ENCODE measurements at places on chromosomes 1 and 21.

DNA sequence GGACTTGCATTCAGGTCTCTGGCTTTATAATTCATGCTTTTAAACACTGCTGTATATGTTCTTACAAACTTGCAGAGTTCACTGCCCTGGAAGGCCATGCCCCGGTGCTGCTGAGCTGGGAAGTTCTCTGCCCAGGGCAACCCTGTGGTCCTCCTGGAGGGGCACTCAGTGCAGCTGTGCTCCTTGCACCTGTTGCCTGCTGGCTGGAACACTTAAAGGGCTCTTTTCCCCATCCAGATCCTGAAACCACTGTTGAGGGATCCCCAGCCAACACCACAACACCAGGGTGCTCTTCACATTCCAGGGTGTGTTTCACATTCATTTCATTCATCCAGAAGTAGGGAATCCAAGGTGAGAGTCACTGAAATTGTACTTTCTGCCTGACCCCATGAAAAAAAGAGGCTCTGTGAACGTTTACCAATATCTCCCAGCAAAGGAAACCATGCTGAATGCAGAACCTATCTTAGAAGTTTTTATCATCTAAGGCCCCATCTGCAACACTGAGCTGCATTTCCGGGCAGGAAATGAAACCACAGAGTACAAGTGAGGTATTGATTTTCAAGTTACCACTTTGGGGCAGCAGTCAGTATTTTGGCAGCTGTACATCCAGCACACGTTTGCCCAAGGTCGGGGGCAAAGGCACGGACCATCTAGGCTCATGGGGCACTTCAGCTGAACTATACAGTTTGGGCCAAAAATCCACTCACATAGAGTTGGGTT is 16.4 kb upstream of the KIAA0040 start:
- no peak for DNase-seq

DNA sequence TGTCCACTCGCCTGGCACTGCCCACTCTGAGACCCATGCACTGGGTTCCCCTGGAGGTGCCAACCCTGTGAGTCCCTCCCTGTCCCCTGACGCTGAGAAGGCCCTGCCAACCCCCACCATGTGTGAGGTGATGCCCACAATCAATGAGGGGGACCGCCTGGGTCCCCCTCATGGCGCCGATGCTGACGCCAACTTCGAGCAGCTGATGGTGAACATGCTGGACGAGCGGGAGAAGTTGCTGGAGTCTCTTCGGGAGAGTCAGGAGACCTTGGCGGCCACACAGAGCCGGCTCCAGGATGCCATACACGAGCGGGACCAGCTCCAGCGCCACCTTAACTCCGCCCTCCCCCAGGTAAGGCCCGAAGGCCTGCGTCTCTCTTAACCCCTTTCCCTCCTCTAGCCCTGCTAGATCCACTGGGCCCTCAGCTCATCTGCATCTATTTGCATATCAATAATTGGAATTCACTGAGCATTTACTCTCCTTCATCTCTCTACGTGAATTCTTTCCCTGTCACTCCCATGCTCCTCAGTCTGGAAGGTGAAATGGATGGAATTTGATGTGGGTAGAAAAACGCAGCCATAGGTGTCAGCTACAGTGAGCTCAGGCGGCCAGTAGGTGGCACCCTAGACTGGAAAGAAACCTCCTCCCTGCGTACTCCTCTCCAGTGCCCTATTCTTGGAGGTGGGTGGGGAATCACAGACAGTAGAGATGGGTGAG is 12.8 kb downstream of the PPFIA4 start:
- DNase-seq: peak; percentile 74

DNA sequence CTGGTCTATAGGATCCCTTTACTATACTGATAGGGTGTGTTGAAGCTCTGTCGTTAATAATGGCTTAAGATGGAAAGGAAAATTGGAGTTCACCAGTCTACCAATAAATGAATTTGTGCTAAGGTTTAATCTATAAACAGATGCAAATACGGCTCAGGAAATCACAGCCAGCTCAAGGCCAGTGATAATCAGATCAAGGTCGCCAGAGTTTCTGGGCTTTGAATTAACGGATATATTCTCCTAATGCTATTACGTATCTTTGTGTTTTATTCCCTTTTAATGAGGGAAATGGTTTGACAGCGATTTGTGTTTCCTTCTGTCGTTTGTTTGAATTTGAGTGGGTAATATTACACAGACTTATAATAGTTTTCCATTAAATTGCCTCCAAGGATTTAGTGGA is 279.6 kb downstream of the BACH1 start:
- no peak for DNase-seq

DNA sequence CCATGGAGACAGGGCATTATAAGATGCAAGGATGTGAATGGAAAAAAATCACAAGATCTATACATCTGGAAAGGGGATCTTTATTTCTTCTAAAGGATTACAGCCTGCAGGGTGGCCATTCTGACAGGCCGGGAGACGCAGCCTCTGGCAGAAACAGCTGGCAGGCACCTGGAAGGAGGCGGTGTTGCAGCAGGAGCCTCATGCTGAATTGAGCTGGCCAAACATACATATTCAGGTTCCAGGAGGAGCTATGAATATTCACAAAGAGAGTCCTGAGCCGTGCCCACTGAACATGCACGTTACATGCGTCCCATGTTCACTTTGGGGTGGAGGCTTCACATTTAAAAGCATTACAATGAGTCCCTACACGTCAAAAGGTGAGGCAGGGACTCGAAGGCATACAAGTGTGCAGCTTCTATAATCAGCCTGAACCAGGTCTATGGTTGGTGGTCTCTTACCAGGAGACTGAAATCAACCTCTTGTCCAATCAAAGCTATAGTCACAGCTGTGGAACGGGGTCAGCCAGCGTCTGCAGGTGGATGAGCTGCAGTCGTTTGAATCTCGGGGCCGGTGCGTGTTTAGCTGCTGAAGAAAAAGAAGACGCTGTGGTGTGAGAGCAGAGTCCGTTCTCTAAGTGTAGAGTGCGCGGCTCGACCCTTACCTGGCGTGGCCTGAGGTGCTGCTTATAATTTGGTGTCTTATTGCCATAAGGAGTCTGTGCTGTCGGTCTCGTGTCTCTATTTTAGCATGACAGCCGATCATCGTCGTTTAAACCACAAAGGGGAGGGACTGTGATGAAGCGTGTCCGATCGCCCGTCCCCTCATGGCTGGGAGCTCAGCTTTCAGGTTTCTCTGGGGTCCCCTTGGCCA is 183.0 kb downstream of the ETS2 start:
- DNase-seq: no peak

GRCh38 chr1:61183471-61184039 is 101.2 kb downstream of the NFIA start:
- no peak for DNase-seq

DNA sequence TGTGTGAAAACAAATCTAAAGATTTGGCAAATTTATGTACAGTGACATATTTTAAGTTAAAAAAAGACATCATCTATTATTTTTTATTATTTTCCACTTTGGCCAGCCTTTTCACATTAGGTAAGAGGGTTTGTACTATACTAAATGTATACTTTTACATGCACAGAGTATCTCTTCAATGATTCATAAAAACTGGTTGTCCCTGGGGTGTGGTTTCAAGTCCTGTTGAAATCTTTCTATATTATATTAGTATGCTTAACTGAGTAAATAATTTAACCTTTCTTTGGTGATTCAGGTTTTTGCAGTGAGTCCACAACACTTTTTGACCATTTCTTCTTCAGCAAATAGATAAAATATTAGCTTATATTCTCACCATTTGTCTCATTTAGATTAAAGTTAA is 45.7 kb downstream of the EEIG2 start:
- no peak for DNase-seq

DNA sequence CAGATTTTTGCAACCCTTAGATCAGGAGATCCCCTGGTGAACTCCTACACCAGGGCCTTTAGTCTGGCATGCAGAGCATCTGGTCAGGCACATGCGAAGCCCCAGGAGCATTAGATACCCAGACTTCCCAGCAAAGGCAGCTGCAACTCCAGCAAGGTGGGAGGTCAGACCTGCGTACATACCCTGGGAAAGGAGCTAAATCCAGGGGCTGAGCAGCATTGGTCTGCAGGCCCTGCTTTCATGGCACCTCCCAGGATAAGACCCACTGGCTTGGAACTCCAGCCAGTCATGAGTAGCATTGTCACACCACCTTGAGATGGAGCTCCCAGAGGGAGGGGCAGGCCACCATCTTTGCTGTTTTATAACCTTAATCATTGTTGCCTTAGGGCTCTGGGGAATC is 92.3 kb downstream of the KCNT2 start:
- no peak for DNase-seq

All from HAP-1 (cell line).